ENCODE measurements at places on chromosomes 2 and 18.

GRCh38 chr2:179443180-179443579 lies 178.5 kb upstream of the SESTD1 start:
- DNase-seq, result no peak

DNA sequence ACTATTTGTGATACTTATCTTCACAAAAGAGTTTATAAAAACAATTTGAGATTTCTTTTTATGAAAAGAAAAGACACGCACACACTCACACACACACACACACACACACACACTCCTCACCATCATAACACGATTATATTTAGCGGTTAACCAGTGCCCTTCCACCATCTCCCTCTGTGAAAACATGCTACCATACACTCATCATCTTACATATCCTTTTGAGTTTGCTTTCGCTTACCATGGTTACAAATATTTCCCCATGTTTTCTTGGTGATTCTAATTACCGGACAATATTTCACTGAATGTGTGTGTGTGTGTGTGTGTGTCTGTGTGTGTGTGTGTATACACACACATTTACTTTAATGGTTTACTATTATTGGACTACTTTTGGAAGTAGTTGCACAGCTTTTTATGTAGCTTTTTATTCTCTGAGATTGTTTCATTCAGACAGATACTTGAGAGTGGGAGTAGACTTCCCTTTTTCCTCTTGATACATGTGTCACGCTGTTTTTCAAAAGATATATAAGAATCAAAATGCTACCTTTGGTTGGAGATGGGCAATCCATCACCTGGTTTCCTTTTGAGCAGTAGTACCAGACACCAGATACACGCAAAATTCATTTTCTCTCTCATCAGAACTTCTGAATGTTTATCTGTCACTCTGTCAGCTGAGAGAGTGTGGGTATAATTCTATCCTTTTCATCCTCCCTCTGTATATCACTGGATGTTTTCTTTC lies 138.1 kb downstream of the SETBP1 start:
- DNase-seq, result no peak

GRCh38 chr2:32061973-32062861 lies 1.1 kb upstream of the SPAST start:
- DNase-seq, result no peak

DNA sequence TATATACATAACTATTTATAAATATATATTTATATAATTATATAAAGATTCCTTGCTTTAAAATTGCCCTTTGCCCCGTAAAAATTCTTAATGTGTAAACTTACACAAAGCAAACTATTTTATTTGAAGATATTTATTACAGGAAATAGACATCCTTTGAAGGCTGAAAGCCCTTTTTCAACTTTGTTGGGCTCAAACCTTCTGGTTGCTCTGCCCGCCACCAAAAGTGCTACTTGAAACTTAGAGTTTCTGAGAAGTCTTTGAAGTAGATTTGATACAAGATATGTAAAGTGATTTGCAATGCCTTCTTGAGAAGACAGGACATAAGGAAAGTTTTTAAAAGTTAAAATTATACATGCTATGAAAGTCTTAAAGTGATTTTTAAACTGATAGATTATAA lies 36.6 kb upstream of the METAP1D start:
- DNase-seq, result no peak

- DNase-seq, result no peak
Observed at GRCh38 chr2:145286716-145287275, 766.9 kb upstream of the ZEB2 start.

- no peak for DNase-seq
Observed at GRCh38 chr2:159456500-159457426, 159.6 kb downstream of the BAZ2B start.

- DNase-seq, result no peak
Observed at GRCh38 chr2:171319164-171319810, 114.5 kb downstream of the METTL8 start.

DNA sequence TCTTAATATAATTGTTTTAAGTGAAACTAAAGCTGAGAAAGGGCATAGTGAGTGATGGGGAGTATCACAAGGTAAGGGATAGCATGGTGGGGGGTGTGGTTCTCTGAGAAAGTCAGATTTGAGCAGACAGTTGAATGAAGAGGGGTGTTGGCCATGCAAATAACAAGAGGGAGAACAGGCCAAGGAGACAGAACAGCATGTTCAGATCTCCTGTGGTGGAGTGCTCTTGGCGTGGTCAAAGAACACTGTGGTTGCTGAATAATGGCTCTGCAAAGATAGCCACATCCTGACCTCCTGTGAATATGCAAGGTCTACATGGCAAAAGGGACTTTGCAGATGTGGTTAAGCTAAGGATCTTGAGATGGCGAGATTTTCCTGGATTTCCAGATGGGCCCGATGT lies 389.2 kb downstream of the TMEM182 start:
- no peak for DNase-seq

GRCh38 chr2:173008786-173009185 lies 66.9 kb upstream of the MAP3K20 start:
- no peak for DNase-seq

- DNase-seq, result no peak
Observed at GRCh38 chr18:79879566-79879965, 71.9 kb downstream of the SLC66A2 start.

DNA sequence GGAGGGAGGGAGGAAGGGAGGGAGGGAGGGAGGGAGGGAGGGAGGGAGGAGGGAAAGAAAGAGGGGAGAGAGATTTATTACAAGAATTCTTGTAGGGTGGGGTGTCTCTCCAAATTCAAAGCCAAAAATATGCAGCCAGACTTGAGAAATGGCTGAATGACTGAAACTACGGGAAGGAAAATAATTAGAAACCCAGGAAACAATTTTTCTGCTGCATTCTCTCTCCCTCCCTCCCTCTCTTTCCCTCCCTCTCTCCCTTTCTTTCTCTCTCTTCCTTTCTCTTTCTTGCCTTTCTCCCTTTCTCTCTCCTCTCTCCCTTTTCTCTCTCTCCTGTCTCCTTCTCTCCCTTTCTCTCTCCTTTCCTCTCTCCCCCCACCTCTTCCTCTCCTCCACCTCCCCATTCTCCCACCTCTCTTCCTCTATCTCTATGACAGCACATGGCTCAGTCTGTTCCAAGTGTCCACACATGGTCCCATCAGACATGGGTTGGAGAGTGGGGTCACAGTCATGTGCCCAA lies 218.7 kb downstream of the C1D start:
- DNase-seq, result no peak

DNA sequence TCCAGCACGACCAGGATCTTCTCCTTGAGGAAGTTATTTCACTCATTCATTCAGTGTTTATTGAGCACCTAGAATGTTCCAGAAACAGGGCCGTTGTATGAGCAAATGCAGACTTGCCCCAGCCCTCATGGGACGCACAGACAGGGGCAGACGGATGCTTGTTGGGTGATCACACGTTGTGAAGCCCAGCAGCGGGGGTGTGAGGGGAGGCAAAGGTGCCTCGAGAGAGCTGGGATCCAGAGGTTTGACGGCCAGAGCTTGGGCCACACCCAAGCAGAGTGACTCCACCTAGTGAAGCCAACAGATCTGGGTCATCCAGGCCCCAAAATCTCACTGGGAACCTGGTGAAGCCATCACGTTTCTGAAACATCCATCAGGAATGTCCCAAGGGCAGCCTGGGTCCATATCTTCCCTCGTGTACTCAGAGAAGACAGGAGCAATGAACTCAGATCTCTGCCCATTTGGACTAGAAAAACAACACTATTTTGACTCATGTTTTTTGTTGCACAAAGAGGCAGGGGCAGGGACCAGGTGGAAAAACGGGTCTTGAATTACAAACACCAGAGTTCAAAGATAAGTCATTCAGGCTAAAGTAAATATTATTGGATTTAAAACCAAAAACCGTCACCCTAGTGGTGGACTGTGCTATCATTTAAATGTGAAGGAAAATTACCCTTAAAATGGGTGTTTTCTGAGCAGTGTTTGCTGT lies 54.9 kb upstream of the RBM44 start:
- no peak for DNase-seq

- DNase-seq, result no peak
Observed at GRCh38 chr2:230904856-230905447, 20.1 kb downstream of the GPR55 start.

DNA sequence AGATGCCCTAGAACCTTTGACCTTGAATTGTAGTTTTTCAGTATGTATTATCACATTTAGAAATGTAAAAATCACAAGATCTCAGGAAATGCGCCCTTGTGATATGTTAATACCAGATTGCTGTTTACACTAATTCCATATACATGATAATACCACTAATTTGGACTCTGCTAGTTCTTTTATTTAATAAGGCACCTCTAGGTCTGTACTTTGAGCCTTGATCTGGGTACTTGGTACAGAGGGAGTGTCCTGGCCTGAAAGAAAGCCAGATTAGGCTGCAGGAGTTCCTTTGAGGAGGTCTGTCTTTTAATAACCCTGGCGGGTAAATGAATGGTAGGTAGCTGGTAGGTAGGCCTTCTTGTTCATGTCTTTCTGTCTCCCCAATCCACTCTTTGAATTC lies 26.3 kb downstream of the PLEKHA3 start:
- no peak for DNase-seq

GRCh38 chr18:68499141-68499540 lies 215.8 kb downstream of the TMX3 start:
- DNase-seq, result no peak

GRCh38 chr2:233135421-233135820 lies 75.3 kb downstream of the INPP5D start:
- DNase-seq, result no peak

Data from activated CD4-positive, CD25-positive, alpha-beta regulatory T cell (primary cell).